ENCODE measurements at places on chromosomes 4 and X.

DNA sequence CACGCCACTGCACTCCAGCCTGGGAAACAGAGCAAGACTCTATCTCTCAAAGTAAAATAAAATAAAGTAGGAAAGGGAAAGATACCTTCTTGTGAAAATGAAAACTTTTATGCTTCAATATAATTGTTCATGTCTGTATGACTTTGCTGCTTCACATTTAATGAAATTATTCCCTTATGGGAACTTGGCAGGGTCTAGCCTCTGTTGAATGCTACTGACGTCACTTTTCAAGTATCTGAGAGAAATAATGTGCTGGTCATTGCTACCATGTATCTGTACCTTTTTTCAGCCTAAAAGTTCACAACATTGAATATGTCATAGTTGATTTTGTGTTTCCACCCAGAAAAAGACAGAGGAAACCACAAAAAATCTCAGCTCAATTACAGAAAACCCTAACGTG, 65.2 kb downstream of the PRDM5 start:
- DNase-seq: no peak

- DNase-seq: no peak
Observed at GRCh38 chr4:87399148-87399547, 8.2 kb upstream of the HSD17B11 start.

GRCh38 chr4:150972592-150972991, 42.5 kb downstream of the LRBA start:
- no peak for DNase-seq

- DNase-seq: no peak
Observed at GRCh38 chrX:138748480-138748879, 37.0 kb upstream of the FGF13 start.

DNA sequence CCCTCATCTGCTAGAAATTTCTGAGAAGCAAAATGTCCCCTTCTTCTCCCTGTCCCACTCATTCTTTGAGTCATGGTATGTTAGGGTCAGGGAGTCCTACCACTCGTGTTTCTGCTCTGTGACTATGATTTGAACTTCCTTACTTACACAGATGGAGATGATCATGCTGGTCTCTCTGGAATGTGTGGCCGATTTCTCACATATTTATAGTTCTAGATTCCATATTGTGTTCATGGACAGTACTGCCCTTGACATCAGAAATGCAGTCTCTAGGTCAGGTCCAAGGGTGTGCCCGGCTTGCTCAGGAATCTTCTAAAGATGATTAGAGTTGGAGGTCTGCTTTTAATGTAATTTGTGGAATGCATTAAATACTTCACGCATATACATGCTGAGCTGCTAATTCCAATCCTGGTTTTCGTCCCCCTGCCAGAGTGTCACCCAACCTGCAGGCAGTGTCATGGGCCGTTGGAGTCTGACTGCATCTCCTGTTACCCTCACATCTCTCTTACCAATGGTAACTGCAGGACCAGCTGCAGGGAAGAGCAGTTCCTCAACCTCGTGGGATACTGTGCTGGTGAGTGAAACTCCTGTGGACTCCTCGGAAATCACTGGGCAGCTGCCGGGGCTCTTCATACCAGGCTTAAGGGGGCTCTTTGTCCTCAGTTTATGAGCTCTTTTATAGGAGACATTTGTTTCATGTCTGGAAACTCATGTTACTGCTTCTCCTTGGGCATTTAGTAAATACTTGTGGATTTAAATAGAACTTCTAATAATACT, 214.1 kb upstream of the ANXA3 start:
- no peak for DNase-seq

GRCh38 chrX:114201622-114202021, 382.3 kb upstream of the HTR2C start:
- DNase-seq: peak; percentile 31

DNA sequence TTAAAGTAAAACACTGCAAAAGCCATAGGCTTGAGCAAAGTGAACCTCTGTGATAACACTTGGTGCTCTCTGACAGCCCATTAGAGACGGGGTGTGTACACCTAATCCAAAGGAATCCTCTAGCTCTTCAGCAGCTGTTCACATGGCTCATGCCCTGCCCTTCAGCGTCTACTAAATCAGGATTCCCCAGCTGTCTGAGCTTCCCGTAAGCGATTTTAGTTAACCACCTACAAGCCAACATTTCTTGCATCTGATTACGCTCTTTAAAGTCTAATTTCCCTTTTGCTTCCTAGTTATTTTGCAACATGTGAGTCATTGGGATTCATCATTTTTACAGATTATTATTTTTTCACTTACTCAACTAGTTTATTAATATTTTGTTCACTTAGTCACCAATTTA, 6.5 kb downstream of the DMD start:
- no peak for DNase-seq

GRCh38 chrX:34893741-34894140, 48.9 kb upstream of the FAM47B start:
- DNase-seq: no peak
